Retinal pigment epithelial cell (primary cell): ENCODE measurements at places on chromosomes 2 and 18.

DNA sequence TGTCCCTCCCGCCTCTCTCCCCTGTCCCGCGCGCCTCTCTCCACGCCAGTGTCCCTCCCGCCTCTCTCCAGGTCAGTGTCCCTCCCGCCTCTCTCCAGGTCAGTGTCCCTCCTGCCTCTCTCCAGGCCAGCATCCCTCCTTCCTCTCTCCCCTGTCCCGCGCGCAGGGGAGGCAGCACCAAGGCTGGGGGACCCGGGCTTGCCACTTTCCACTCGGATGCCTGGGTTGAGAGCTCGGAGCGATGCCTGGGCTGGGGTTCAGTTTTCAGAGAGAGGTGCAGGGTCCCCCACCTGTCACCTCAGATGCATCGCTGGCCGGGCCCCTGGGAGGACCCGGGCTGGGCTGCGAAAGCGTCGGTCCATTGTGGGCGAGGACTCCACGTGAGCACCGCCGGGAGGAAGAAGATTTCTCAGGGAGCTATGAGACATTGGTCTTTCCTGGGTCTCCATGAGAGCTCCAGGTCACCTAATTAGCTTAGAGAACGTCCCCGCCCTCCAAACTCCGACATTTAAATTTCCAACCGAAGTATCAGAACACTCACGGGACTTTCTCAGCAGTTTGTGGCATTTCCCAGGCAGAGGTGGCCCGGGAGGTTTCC is 2.1 kb downstream of the FBLN7 start:
- no peak for DNase-seq

- DNase-seq = no peak
These were observed 35.9 kb downstream of the ZFP36L2 start for GRCh38 chr2:43190311-43191052.

DNA sequence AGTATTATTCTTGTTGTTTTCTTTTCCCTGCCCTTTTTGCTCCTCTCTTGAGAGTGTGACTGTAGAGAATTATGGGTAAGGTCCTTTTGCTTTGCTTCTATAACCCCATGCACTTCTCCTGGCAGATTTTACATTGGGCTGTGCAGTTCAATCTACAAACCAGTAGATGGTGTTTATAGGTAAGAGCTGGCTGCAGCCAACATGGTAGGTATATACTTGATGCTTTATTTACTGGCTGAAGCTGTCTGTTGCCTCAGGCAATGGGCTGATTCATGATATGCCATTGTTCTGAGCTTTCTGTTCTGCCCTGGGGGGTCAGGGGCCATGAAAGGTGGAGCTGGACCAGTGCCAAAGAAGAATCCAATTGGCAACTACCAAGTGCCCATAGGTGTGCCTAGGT is 48.3 kb upstream of the MYL1 start:
- no peak for DNase-seq

DNA sequence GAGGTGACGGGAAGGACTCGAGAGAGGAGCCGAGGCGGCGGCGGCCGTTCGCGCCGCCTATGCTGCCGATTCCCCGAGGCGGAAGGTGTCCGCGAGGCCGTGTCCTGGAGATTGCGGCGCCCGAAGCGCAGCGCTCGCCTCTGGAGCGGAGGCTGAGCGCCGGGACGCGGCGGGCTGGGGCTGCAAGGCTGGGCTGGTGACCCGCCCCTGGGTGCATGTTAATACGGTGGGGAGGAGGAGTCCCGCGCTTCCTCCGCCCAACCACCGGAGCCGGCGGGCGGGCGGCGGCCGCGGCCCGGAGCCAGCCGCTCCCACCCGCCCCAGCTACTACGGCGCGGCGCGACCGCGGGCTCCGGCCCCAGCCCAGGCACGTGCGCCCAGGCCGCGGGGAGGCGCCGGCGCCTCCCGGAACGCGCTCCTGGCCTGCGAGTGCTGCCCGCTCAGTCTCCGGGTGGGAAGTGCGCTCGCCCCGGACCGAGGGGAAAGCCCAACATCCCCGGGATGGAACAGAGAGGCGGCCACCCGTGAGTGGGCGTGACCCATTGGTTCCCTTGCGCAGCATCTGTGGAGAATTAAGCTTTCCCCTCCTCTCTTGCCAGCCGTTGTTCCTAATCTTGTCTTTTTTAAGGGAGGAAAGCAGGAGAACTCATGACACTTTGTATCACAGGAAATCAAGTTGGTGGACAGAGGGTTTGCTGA is at the start of gene DLGAP1:
DLGAP1 (minus strand) TSS at position 195 of the 699 bp plus-strand sequence.
- no peak for DNase-seq

DNA sequence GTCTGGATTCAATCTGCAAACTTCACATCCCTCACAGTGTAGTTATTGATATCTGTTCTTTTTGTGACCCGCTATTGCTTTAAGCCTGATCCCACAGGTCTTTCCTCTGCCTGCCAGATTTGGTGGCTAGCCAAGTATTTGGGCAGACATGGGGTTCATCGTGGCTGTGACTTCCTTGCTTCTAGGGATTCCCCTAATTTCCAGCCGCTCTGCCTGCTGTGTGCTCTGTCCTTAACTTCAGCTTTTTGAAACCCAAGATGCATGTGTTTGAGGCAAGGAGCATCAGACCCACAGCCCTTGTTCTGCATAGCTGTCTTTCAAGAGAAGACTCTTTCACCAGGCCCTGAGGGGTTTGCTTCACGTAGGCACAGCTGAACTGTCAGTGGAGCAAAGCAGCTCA is 54.2 kb downstream of the NCAPH start:
- DNase-seq = no peak

DNA sequence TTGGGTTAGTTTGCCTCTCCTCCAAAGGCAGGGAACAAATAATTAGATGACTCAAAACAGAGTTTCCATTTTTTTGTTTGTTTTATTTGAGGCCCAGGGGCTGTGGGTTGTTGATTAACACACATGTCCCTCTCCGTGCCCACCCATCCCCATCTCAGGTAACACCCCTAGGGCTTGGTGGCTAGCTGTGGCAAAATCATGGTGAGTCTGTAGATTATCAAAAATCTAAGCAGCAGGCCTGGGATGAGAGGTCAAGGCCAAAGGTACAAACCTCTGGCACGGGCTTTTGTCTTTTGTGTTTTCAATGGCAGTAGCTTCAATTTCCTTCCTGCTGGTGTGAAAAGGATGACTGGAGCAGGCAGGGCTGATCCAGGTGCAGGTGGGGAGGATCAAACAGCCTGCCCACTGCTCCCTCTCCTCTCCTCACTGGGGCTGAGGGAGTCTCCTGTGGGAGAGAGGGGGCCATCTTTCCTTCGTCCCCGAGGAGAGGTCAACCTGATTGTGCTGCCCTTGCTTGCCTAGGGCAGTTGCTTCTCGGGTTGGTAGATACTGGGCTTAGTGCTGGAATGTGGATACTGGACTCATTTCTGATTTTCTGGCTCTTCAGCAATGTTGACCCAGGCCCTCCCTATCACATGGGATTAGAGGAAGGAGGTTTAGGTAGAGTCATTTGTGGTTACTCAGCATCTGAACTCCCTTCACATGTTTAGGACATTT is 31.9 kb upstream of the EML4 start:
- DNase-seq = no peak

DNA sequence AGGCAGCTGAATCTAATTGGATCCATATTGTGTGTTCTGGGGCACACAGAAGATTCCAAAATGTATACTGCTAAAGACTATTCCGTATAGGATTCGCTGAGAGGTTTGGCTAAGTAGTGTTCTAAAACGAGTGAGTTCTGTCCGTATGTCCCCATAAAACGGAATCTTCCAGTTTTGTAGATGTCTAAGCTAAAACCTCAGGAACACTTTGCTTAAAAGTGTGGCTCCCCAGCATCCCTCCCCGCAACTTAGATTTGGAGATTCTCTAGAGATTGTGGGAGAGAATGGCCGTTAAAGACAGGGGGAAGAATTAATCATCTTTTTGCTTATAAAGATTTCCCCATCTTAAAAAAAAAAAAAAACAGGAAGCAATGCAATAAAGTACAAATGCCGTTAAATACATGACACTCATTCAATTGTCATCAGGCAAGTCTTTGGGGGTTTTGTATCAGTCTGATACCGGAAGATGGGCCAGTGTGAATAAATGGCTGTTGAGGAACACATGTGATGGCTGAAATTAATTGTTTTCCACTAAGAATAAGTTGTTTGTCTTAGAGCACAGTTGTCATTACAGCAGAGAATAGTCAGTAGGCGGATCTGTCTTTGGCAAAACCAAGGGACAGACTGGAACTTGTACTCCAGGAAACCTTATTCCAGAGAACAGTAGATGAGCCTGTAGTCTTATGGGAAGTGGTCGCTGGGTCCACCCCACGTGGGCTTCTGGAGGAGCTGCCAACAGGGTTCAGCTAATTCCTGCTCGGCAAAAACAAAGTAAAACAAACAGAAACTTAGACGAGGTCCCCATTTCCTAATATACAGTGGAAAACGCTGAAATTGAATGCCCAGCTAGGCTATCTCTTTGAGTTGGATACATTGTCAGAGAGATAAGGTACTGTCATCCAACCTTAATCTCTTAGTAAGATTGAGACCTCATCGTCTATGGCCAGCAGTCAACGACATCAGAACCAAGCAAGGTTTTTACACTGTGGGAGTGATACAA is 1.7 kb downstream of the EMILIN2 start:
- DNase-seq = no peak

GRCh38 chr18:79062806-79063205 is 6.4 kb upstream of the ATP9B start:
- DNase-seq = no peak

- DNase-seq = no peak
These were observed 796 bp downstream of the MYO1B start for GRCh38 chr2:191245869-191246531.

DNA sequence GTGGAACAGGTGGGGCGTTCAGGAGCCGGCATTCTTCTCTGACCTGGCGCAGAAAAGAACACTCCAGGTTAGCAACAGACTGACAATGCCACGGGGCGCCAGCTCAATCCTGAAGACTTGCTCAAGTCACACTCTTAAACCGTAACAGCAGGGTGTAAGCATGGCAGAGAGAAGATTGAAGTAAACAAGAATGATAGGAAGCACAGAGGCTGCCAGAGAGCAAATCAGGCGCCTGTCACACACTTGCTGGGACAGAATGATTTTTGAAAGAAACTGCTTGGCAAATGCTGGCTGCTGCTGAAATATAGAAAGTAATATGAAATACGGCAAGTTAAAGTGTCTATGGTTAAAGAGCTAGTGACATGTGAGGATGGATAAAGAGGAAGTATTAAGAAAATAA is 80.5 kb downstream of the MEP1B start:
- DNase-seq = no peak

GRCh38 chr2:149826471-149827125 is 239.0 kb upstream of the MMADHC start:
- no peak for DNase-seq

GRCh38 chr2:155905657-155906056 is 426.9 kb downstream of the NR4A2 start:
- no peak for DNase-seq

- DNase-seq = no peak
These were observed 90.8 kb upstream of the CDKL4 start for GRCh38 chr2:39334529-39334928.
